Smooth muscle cell of the brain vasculature (primary cell): ENCODE measurements at places on chromosomes 7 and 10.
A peak's percentile ranks its signal among the peaks of the same experiment; 100 is the strongest.

DNA sequence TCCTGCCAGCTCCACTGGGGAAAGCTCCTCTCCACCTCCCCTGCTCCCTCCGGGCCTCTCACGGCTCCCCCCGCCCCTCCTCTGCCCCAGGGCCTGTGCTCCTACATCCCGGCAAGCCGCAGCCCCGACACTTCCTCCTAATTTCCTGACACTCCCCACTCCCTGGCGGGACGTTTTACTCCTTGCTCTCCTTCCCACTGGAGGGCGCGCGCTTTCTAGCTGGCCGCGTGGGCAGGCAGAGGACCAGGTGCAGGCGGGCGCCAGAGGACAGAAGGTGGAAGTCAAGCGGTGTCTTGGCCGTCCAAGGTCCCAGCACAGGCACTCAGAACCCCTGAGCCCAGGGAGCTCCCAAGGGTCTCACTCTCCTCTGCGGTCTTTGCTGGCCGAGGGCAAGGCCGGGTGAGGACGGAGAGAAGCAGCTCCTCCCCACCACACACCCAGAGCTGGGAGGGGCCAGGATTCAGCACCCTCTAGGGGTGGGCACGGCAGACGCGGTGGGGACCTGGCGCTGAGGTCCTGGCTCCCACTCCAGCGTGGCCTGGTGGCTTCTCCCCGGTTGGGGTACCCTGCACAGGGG is 19.1 kb downstream of the ADAM8 start:
- no peak for DNase-seq

DNA sequence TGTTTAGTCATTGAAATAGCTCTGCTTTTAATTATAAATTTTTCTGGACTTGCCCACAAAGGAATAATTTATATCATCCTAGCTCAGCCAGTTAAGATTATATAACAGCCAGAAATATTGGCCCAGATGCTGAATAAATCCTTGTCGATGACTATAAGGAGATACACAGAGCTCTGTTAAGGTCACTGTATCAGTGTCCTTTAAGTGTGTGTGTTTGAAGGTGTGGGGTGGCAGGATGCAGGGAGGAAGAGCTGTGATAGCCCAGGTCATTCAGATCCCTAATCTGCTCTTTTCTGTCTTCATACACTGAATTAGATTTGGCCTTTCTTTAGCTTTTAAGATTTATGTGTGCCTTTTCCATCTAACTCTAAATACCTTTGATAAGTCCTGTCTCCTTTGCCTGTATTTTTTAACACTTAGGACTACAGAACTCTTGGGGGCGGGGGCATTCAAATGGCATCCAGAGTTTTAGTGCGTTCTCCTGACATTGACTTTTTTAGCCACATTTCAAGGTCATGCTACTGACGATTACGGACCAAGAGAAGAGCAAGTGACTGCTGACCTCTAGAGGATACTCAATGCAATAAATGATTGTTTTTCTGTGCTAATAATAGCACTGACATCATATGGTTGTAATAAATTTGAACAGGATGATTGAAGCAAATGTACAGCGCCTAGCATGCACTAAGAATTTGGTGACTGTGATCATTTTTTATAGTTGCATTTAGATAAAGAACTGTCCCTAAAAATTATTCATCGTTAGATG is 172.3 kb downstream of the CACNB2 start:
- no peak for DNase-seq

GRCh38 chr10:103044942-103045489 is 126.9 kb downstream of the CNNM2 start:
- no peak for DNase-seq

GRCh38 chr7:74290553-74290950 is 1.3 kb downstream of the CLIP2 start:
- DNase-seq = no peak

DNA sequence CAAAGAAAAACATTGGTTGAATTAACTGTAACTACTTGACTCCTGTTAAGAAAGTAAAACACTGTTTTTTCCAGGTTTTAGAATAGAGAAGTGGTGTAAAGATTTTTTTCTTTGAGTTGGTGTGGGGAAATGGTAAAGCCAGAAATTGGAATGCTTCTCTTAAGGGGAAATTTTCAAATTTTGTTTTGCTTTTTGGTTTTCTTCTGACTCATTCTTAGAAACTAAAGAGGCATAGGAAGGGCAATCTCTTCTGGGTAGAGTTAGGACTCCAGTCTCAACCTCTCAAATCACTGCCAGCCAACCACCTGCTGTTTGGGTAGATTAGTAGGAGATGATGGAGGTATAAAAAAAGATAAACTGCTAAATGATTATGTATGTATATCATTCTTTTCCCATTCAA is 47.7 kb upstream of the STRIP2 start:
- DNase-seq = no peak

- DNase-seq = no peak
These were observed 622 bp downstream of the CPEB3 start for GRCh38 chr10:92290076-92290836.

DNA sequence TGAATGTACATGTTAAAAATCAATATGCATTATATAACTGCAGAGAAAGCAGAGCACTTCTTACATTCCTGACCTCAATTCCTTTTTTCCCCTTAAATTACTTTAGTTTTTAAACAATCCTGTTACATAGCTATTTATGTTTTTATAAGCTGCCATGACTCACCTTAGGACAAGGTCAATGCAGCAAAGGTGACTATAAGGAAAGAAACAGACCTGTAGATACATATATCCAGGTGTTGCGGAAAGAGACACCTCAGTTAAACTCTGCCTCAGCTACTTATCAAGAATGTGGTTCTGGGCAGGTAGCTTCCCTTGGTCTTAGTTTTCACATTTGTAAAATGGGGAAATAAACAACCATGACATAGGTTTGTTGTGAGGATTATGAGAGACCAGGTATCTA is 105.5 kb downstream of the DPY19L1 start:
- DNase-seq = no peak

- no peak for DNase-seq
These were observed 37.1 kb upstream of the GNAT3 start for GRCh38 chr7:80548840-80549530.

- no peak for DNase-seq
These were observed 830 bp downstream of the MET start for GRCh38 chr7:116672596-116673456.

- no peak for DNase-seq
These were observed 36.1 kb downstream of the AGMO start for GRCh38 chr7:15525652-15526263.

DNA sequence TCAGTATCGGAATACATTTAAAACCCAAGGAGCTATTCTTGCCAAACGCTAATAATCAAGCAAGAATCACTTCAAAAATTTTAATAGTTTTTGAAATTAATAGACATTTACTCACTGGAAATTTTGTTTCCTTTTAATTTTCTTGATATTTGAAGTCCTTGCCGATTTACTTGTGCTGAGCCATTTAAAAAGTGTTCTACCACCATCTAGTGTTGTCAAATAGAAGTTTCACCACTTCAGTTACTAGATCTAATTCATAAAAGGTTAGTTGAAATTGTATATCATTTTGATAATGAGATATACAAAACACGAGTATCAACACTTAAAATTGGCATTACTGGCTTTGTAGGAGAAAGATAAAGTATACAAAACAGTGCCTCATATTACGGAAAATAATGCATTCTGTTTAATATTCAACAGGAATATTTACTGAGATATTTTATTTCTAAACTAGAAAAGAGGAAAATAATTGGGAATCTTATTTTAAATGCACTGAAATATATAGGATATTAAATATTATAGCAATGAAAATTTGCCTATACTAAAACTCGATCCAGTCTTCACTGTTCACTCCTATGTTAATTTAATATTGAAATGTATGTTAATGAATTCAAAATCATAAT is 664.8 kb upstream of the SEMA3D start:
- DNase-seq = peak; percentile 23

DNA sequence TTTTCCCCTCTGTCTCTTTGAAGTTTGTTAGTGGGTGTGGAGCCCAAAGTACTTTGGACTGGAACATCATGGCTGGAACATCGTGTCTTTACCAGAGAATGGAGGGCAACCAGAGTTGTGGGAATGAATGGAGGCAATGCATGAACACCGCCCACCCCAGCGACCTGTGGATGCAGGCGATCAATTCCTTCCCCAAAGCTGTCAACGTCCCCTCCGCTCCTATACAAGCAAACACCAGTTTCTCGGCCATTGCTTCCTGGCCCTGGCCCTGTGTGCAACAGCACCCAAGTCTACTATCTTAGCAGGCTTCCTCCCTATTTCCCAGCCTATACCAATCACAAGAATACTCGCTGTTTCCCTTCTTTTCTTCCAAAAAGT is 62.6 kb downstream of the CARD11 start:
- DNase-seq = no peak

DNA sequence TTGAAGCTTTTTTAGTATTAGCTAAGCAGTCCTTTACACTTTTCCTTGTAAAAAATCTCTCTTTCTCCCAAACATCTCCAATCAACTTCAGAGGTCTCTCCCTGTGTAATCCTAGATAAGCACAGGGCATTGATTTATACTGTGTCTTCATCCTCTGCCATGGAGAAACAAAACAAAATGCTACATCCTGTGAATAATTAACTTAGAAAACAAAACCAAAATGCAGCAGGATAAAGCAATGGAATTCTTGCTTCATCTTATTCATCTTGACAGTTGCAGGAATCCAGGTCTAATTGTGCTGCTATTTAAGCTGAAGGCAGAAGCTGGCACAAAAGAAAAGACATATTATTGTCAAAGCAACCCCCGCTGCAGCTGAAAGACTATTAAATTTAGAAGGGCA is 641.5 kb upstream of the SORCS1 start:
- DNase-seq = no peak

- no peak for DNase-seq
These were observed 245.0 kb upstream of the YAE1 start for GRCh38 chr7:39321245-39321644.

- DNase-seq = no peak
These were observed 22.3 kb upstream of the NANOS1 start for GRCh38 chr10:119007211-119007574.

DNA sequence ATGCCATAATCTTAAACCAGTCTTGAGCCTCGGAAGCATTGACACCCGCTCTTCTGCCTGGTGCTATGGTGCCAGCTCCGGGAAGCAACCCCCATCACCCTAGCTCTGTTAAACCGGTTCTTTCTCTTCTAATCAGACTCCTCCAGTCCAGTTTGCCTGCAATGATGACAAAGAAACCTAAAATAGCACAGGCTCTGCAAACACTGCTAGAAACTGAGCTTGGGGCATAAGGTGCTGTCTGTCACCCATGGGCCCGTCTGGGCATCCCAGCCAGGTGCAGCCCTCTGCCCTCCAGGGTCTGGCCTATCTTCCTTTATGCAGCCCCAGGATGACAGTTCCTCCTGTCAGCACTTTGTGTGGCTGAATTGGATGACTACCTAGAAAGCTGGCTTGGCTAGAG is 14.2 kb upstream of the CAMK2G start:
- no peak for DNase-seq

GRCh38 chr7:157483515-157483914 is 146.7 kb downstream of the DNAJB6 start:
- DNase-seq = no peak

DNA sequence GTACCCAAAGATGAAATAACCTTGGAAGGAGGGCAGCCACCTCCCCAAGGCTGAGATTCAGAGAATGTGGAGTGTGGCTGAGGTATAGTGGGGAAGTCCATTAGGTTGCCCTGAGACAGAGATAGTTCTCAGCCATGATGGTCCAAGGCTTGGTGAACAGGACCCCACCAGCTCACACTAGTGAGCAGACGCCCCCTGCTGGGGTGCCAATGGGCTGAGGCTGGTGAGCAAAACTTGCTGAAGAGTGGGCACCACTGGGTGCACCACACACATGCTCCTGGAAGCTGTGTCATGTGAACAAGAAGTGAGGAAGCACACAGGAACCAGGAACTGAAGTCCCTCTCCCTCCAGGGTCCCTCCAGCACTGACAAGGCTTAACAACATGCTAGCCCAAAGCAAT is 8.9 kb downstream of the FBXL13 start:
- no peak for DNase-seq

DNA sequence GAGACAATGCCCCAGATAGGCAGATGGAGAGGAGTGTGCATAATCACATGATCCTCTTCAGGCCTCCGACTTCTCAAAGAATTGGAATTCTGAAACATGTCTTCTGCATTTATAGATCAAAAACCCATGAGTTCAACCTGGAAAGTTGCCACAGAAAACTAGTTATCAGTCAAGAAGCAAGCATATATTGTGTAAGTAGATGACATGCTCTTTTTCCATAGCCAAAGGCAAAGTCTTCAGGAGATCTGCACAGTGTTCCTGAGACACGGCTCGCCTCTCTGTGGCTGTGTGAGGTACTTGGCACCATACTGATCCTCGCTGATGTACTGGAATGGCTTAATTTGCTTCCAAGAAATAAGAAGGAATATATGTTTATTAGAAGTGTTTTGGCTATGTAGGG is 213.5 kb upstream of the MKI67 start:
- DNase-seq = no peak

GRCh38 chr10:85613391-85613790 is 753.2 kb downstream of the GRID1 start:
- DNase-seq = no peak

GRCh38 chr10:122362031-122362592 is 12.4 kb upstream of the PLEKHA1 start:
- DNase-seq = no peak

DNA sequence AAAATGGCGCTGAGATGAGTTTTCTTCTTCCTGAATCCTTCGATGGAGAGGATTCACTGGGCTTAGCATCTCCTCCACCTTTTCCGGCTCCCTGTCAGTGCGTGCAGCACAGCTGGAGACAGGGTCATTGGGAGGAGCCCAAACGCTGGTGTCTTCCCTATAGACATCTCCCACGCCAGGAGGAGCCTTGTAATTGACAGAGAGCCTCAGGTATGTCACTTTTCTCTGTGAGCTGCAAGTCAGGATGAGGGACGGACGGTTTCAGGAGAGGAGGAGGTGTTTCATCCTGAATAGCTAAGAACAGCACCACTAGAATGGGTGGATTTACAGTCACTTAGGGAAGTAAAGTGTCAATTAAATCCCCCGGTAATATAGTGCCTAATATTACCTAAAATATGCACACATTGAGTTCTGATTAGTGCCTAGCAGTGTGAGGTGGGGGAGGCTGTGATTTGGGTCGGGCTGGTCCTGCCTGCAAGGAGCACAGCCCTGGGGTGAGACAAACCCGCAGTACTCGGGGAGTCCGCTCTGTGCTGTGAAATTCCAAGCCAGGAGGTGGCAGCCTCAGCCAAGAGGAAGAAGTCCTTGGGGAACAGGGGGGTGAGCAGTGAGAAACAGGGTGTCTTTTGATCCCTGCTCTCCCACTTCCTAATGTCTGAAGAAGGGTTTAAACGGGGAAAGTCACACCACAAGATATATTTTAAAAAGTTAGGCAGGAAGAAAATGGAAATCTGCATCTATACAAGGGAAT is 28.2 kb downstream of the IL15RA start:
- DNase-seq = no peak
